ENCODE measurements at places on chromosomes 7 and 10.

GRCh38 chr7:155809332-155809946 is 2.8 kb downstream of the SHH start:
- no peak for DNase-seq

GRCh38 chr7:120760050-120760449 is 97.9 kb downstream of the TSPAN12 start:
- DNase-seq: no peak

DNA sequence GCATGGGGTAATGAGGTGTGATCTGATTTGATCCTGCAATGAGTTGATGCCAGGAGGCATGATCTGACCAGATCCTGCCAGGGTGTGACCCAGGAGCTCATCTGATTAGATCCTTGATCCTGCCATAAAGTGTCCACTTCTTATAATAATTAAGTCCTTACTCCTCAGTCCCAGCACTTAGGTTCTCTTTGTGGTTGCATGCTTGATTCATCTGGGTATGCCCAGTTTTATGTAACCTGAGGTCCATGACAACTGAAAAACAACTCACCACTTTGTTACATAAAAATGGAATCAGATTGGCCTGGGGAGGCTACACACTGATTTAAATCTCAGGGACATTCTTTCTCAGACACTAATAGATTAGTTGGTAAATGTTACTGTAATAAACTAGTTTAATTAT is 19.1 kb downstream of the ACADSB start:
- DNase-seq: no peak

DNA sequence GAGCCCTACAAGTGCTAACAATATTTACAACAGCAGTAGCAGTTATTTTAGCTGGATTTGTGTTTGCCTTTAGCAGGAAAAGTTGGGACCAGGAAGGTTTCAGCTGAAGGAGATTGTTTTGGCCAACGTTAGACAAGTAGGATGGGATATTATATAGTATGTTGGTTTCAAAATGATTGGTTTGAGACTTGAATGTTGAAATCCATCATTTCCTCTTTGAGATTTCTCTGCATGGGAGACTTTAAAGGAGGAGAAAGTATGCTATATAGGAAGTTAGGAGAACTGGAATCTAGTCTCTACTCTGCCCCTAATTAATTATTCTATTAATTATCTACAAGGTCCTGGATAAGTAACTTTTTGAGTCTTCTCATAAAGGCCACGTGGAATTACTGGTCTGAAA is 263.8 kb downstream of the PTEN start:
- DNase-seq: no peak

GRCh38 chr7:13790611-13791010 is 198.9 kb downstream of the ETV1 start:
- no peak for DNase-seq

GRCh38 chr10:30816159-30816819 is 186.7 kb upstream of the LYZL2 start:
- no peak for DNase-seq

DNA sequence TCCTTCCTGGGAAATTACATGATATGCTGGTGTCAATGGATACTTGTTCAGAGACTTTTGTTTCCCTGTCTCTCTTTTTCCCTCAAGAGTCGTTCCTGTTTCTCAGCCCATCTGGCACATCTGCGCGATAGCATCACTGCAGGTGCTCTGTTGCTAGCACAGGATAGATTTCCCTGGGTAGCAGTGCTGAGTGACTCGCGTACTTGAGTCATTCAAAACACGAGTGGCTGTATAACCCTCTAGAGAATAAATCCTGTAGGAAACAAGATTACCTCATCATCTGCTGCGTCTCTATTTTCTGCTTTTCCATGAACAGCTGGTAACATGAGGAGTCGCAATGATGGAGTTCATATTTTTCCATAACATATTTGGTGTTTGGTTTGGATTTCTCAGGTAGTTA is 452.0 kb upstream of the FZD8 start:
- no peak for DNase-seq

- DNase-seq: no peak
Measured at GRCh38 chr10:17801507-17801906, 7.6 kb upstream of the MRC1 start.

DNA sequence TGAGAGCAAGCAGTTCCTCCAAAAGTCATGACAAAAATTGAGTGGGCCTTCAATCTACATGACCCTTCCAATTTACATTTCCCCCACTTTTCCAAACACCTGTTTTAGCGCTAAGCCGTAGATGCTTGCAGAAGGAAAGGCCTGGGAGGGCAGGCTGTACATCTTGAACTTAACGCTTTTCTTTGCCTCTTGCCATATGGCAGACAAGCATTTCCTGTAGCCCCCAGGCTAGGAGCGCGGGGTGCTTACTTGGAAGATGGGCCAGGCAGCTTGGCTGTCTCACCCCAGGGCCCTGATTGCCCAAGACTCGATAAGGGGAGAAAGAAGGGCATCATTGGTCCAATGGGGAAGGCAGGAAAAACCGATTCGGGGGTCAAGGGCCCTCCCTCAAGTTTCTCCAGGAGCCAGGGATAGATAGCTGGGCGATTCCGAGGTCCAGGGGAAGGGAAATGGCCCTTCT is 1.8 kb downstream of the HOXA10 start:
- DNase-seq: peak; percentile 39

DNA sequence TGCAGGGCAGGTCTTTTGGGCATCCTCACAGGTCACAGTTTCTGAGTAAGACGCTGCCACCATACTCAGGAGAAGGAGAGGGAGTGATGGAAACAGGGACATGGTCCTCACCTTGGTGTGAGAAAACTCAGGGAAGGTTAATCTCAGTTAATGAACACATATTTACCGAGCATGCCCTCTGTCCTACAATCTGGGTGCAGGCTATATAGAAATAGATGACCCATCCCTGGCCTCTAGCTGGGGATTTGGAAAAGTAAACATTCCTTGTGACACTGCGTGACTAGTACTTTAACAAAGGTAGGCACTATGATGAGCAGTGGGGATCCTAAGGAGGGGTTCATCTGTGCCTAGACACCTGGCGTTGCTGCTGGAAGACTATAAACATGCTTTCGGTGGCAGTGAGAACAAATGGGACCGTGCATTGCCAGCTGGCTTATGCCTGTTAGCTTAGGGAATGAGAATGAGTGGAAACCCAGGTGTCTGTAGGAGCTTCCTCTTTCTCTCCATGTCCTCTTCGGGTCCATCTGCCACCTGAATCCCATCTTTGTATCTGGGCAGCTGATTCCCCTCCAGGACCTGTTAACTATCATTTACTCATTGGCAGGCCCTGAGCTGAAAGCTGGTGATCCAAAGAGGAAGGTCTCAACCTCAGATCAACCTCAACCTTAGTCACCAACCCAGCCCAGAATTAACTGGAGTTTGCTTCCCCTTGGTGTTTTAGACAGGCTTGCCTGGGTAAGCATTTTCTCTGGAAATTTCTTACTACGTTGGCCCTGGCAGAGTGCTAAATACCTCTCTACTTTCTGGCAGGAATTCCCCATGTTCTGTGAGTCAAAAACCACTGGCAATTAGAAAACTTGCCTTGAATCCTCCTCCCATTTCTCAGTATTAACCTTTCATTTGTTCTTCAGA is 794 bp downstream of the MBL2 start:
- DNase-seq: no peak

- DNase-seq: no peak
Measured at GRCh38 chr10:2165771-2166460, 428.6 kb upstream of the ADARB2 start.

GRCh38 chr7:21383227-21384220 is 44.4 kb upstream of the SP4 start:
- DNase-seq: no peak

GRCh38 chr7:106870983-106871410 is 5.9 kb downstream of the PIK3CG start:
- no peak for DNase-seq

- DNase-seq: no peak
Measured at GRCh38 chr10:125775491-125776106, at the start of gene MMP21. TSS of gene MMP21 (minus strand) at chr10:125775821. CDS start at chr10:125775821, 0 bp downstream.

- DNase-seq: no peak
Measured at GRCh38 chr10:17212802-17213221, 11.3 kb upstream of the TRDMT1 start.

DNA sequence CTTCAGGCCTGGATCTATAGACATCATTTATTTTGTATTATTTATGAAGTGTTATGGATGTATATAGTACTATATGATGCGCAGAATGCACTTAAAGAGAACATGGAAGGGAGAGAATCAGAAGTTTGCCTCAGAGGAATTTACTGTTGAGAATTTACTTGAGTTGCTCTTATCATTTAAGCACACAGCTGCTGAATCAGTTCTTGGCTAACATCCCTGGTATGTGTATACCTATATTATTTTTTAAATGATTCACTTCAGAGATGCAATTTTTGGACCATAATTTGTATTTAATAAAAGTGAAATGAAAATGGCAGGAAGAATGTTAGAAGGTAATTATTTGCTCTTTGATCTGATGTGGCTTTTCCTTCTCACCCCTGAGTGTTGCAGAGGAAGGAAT is 191.6 kb downstream of the BICC1 start:
- DNase-seq: no peak

- DNase-seq: no peak
Measured at GRCh38 chr10:119333146-119333792, 125.9 kb downstream of the GRK5 start.

DNA sequence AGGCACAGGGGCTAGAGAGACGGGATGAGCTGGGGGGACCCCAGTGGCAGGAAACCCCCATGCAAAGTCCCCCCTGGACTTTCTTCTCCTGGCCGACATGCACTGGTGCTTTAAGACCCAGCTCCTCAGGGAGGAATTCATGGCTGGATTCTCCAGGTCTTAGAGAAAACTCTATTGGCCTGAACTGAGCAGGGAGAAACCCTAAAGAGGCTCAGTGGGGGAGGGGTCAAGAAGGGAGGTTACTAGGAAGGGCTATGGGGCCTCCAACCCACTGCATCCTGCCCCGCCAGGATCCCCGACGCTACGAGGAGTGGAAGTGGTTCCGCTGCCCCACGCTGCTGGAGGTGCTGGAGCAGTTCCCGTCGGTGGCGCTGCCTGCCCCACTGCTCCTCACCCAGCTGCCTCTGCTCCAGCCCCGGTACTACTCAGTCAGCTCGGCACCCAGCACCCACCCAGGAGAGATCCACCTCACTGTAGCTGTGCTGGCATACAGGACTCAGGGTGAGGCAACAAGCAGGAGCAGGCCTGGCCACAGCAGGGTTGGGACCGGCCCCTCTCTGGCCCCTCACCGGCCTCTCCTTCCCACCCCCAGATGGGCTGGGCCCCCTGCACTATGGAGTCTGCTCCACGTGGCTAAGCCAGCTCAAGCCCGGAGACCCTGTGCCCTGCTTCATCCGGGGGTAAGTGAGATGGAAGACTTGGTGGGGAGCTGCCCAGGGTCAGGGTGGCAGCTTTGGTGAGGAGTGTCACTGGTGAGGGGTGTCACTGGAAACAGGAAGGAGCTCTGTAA is 13.8 kb downstream of the ATG9B start:
- no peak for DNase-seq

DNA sequence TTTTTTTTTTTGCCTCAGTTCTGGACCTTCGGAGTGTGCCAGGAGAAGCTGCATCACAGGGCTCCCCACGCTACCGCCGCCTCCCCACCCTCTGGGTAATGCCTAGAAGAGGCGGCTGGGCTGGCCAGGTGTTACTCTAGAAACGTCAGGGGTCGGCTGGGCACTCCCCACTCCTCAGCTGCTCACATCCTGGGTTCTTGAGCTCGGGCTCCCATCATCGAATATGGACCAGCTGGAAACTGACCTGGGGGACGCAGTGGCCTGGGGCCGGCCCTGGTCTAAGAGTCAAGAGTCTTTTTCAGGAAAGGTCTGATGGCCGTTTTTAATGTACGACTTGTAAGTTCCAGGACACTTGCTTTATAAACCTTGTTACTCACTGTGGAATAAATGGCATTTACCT is 326.5 kb downstream of the WDR37 start:
- peak; percentile 33 for DNase-seq

GRCh38 chr7:4693152-4693551 is 11.1 kb downstream of the FOXK1 start:
- DNase-seq: no peak

- no peak for DNase-seq
Measured at GRCh38 chr10:87635498-87636312, 24.0 kb upstream of the PAPSS2 start.

GRCh38 chr7:142579946-142580345 is 169.3 kb upstream of the PRSS1 start:
- no peak for DNase-seq

GRCh38 chr10:33056828-33057596 is 99.0 kb upstream of the ITGB1 start:
- DNase-seq: no peak

DNA sequence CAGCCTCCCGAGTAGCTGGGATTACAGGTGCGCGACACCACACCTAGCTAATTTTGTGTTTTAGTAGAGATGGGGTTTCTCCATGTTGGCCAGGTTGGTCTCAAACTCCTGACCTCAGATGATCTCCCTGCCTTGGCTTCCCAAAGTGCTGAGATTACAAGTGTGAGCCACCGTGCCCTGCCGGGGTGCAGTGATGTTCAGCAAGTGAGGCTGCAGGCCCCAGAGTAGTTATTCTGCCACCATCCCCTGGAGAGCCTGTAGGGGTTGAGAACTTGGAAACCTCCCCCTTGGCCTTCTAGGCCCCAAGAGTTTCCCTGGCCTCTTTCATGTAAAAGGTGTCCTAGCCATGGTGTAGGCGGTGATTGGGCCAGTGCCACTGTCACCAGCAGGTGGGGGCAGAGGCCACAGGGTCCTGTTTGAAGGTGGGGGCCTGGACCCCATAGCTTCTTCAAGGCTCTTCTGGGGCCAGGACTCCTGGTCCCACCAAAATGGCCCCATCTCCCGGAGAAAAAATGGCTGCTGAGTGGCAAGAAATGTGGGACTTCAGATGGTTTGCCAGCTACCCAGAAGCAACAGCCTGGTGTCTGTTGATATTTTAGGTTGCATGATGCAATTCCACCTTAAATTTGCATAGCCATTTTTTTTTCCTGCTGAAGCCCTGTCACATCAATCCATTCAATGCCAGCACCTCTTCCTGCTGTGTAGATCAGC is 25.5 kb upstream of the INMT start:
- no peak for DNase-seq

GRCh38 chr7:122803323-122803722 is 82.9 kb downstream of the CADPS2 start:
- DNase-seq: no peak

DNA sequence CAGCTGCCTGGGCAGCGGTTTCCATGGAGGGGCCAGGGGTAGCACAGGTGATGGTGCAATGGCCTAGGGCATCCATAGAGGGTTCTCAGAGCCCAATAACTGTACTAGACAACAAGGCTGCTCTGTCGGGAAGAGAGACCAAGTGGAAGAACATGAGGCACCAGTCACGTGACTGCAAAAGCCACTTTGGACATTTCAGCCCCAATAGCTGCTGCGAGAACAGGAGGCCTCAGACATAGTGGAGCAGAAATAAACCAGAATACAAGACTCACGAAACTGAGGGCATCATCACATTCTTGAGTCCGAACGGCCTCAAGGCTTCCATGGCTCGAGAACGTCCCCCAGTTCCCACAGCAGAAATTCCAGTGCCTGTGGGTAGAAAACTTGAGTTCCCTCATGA is 32.3 kb upstream of the FIS1 start:
- DNase-seq: no peak

DNA sequence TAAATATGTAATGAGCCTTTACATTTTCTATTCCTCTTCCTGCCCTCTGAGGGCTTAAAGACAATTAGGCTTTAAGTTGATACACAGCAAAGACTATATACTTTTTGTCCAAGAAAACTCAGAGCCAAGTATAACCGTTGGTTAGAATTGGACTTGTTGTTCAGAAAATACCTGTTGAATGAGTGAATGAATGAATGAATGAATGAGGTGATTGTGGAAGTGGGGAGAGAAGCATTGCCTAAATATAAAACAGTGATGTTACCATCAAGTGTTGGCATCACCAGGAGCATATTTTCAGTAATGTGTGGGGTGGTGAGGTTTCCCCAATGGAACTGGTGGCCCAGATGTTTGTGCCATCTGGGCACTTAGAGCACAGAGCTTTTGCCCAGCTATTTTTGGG is 106.9 kb downstream of the AOAH start:
- DNase-seq: no peak

Measured in mesothelial cell of epicardium (in vitro differentiated cells).